ENCODE measurements at places on chromosomes 1 and 21.

DNA sequence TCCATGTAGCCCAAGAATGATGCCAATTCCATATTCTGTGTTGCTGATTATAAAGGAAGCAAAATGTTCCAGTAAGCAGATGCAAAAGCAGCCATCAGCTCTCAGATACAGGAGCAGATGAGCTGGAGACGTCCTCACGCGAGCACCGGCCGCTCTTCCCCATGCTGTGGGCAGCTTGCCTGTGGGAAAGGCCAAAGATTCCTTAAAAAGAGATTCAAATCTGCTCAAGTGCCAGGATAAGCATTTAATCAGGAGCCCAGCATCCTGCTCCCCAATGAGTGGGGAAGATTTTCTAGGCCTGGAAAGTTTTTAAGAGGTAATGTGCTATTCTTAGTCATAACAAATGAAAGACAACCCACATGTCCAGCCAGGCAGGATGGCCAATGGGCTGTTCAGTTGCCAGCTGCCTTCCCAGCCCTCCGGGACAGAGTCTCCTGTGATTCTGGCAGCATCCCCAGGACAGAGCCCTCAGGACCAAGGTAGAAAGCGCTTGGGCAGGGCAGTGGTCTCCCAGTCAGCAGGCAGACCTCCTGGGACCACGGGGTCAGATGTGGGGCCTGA lies 108.2 kb upstream of the TMPRSS2 start:
- DNase-seq, result no peak

GRCh38 chr1:175307160-175307559 lies 114.6 kb upstream of the KIAA0040 start:
- no peak for DNase-seq

GRCh38 chr1:72009173-72010093 lies 272.9 kb downstream of the NEGR1 start:
- DNase-seq, result no peak

DNA sequence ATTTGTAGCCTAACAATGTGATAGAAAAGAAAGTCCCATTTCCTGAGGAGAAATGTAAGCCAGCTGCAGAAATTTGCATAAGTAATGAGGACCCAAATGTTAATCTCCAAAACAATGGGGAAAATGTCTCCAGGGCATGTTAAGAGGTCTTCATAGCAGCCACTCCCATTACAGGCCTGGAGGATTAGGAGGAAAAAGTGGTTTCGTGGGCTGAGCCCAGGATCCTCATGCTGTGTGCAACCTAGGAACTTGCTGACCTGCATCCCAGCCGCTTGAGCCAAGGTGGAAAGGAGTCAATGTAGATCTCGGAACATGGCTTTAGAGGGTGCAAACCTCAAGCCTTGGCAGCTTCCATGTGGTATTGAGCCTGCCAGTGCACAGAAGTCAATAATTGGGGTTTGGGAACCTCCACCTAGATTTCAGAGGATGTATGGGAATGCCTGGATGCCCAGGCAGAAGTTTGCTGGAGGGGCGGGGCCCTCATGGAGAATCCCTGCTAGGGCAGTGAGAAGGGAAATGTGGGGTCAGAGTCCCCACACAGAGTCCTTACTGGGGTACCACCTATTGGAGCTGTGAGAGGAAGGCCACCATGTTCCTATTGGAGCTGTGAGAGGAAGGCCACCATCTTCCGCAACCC lies 14.2 kb upstream of the F13B start:
- DNase-seq, result no peak

DNA sequence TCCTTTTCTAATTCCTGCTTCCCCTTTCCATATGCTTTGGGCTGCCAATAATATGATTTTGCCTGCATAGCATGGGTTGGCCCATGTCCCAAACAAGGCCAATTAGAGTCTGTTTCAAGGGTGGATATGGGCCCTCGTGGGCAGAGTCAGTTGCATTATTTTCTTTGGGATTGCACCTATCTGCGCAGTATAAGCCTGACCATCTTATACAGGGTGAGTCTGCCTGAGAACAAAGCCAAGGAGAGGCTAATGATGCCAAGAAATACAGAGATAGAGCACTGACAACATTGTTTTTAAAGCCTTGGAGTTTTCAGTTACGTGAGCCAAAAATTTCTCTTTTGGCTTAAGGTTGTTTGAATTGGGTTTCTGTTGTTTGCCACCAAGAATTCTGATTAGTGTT lies 18.6 kb downstream of the OVAAL start:
- DNase-seq, result no peak

DNA sequence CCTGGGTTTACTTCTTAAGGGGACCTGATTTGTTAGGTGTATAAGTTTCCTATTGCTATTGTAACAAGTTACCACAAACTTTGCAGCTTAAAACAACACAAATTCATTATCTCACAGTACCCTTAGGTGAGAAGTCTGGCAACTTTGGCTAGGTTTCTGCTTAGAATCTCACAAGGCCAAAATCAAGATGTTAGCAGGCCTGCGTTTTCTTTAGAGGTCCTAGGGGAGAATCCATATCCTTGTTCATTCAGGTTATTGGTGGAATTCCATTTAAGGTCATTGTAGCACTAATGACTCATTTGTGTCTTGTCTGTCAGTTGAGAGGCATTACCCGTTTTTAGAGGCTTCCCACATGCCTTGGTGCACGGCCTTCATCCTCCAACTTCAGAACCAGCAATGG lies 8.2 kb upstream of the SH2D1B start:
- DNase-seq, result no peak

DNA sequence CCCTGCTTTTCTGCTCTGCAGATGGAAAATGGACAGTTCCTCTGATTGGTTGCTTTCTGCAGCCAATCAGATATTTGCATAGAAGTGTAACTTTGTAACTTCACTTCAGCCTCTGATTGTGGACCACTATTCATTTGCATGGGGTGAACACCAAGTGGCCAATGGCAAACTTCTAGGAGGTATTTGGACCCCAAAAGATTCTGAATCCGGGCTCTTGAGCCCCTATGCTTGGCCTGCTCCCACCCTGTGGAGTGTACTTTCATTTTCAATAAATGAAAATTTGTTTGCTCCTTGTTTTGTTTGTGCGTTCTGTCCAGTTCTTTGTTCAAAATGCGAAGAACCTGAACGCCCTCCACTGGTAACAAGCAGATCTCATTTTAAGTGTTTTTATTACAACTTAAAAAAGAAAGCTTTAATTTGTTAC lies 6.4 kb upstream of the GSTM4 start:
- DNase-seq, result no peak

- DNase-seq, result no peak
Measured at GRCh38 chr1:171509191-171509590, 23.9 kb downstream of the PRRC2C start.

GRCh38 chr1:206469411-206469932 lies 804 bp upstream of the IKBKE start:
- DNase-seq, result no peak

DNA sequence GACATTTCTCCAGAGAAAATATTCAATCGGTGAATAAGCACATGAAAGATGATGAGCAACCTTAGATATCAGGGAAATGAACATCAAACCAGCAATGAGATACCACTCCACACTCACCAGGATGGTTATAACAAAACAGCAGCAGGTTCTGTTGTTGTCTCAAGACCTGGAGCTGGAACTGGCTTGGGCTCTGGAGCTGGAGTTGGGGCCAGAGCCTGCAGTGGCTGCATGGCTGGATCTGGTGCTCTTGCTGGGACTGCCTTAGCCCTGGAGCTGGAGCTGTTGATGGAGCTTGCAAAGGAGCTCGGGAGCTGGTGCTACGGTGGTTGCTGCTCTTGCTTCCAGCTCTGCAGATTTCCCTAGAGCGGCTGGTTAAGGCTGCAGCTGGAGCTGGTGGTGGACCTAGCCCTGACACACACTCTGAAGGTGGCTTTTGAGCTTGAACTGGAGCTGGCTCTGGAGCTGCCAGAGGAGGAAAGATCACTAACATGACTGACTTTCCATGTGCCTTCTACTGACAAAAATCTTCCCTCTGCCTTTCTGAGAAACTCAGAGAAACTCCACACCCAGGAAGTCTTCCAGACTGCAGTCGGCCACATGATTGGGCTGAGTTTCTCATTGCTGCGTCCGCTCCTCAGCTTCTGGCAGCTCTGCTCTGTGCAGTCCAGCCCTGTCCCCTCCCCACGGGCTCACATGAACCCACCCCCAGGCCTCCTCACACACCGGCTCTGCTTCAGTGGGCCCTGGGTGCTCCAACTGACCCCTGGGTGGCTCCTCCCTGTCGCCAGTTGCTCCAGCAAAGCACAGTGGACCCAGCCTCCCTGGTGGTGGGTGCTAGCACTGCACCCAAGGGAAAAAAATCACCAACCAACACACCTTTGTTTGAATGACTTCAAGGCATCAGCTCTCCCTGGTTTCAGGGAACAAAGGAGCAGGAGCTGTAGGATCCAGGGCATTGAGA lies 139.1 kb upstream of the FMN2 start:
- DNase-seq, result no peak

GRCh38 chr1:57195436-57195941 lies 228.4 kb downstream of the DAB1 start:
- no peak for DNase-seq

- no peak for DNase-seq
Measured at GRCh38 chr1:200483491-200484143, 73.8 kb upstream of the ZNF281 start.

- DNase-seq, result no peak
Measured at GRCh38 chr1:59238993-59239392, 57.9 kb upstream of the FGGY start.

DNA sequence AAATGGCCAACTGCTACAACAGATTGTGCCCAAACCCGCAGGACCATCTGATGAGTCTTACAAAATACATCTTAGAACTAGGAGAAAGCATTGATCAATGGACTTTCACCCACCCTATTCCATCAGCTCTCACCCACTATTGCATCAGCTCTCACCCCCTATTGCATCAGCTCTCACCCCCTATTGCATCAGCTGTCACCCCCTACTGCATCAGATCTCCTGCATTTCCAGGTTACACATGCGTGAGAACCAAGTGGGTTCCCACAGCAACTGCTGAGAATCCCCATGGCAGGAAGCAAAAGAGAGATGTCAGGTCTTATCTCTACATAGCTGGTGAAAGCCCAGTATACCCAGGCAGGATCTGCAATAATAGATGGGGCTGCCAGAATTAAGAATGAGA lies 533.5 kb downstream of the LTN1 start:
- no peak for DNase-seq

DNA sequence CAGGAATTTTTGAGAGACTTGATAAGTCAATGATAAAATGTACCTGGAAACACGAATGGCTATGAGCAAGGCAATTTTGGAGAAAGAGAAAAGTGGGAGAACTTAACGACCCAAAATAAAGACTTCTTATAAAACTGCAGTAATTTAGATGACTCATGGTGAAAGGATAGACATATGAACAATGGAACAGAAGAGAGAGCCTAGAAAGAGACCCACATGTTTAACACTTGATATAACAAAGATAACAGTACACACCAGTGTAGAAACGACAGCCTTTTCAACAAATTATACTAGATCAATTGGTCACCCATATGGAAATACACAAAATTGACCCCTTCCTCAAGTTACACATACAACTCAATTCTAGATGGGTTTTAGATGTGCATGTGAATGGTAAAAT lies 117.5 kb upstream of the GALNT2 start:
- no peak for DNase-seq

DNA sequence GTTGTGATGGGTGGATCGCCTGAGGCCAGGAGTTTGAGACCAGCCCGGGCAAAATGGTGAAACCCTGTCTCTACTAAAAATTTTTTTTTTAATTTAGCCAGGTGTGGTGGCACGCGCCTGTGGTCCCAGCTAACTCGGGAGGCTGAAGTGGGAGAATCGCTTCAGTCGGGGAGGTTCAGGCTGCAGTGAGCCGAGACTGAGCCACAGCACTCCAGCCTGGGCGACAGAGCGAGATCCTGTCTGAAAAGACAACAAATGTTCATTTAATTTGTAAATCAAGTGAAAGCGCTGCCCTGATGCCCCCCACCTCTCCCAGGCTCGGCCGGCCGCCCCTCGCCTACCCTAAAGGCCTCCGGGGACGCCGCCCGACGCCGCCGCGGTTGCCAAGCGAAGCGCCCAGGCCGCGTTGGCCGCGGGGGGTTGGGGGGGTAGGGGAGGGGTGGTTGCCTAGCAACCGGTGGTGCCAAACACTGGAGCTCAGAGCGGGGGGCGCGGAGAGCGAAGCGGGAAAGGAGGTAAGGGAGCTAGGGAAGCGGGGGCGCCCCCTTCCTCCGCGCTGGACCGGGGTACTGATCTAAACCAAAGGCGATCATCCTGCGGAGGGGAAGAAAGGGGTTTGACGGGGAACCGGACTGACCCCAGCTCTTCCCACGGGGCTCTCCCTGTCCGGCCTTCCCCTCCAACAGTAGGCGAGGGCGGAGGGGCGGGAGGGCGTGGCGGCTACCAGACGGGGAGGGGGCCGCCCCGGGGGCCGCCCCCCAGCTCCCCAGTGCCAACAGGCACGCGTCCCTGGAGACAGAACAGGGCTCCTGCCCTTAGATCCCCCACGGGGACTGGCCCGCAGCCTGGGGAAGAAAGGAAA lies at the start of gene TEKT2:
TSS of gene TEKT2 (plus strand) at position 460 of the 862 bp plus-strand sequence. CDS start 828 bp downstream, outside the sequence.
- peak; percentile 64 for DNase-seq

DNA sequence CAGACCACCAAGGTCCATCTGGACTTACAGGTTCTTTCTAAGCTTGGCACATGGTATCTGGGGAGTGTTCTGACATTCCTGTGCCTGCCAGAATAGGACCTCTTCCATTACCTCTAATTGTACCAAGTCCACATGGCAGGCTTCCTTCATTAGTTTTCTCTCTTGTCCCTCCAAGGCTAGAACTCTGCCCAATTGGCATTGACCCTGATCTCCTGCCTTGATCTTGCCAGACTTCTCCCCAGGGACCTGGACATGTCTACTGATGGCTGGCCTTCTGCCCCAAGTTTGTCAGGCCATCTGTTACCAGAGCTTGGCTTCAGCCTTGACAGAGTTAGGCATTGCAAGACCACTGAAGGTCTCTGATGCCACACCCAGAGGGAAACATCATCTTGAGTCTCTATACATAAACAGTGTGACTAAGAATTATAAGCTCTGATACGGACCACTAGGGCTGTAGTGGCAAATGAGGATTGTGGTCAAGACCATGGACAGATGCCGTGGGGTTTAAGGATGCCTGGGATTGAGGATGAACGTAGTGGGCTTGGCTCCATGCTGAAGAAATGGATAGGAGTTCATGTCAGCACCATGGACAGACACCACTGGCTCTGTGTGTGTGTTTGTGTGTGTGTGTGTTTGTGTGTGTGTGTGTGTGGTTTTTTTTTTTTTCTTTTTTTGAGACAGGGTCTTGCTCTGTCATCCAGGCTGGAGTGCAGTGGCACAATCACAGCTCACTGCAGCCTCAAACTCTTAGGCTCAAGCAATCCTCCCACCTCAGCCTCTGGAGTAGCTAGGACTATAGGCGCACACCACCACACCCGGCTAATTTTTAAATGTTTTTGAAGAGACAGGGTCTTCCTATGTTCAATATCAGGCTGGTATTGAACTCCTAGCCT lies 19.5 kb upstream of the PSMB2 start:
- no peak for DNase-seq

- no peak for DNase-seq
Measured at GRCh38 chr1:24248859-24249258, 61.8 kb upstream of the IFNLR1 start.

- DNase-seq, result no peak
Measured at GRCh38 chr1:159937054-159937750, 8.2 kb downstream of the IGSF9 start.

- DNase-seq, result no peak
Measured at GRCh38 chr1:25208561-25209222, 23.6 kb downstream of the SYF2 start.

- no peak for DNase-seq
Measured at GRCh38 chr1:23366598-23366997, 3.0 kb downstream of the ZNF436 start.
